ENCODE measurements at places on chromosomes 2 and 18.
A peak's percentile ranks its signal among the peaks of the same experiment; 100 is the strongest.

GRCh38 chr2:196592331-196592910 lies 47.1 kb upstream of the CCDC150 start:
- peak; percentile 87 for DNase-seq

DNA sequence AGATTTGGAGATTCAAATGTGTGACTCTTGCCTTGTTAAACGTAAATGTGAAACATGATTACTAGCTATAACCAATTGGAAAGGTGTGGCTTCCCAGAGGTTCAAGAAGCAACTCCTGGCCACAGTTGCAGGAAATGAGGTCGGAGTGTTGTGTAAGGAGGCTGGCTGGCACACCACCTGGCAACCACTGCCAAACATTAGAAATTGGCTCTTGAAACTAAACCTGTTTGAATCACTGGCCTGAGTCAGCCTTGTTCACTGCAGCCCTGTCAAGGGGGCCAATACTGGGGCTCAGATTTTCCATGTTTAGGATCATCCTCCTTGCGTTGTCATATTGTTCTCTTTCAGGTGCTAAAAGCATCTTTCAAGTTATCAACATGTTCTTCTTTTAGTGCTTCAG lies 206.3 kb downstream of the ARL6IP6 start:
- peak; percentile 10 for DNase-seq

DNA sequence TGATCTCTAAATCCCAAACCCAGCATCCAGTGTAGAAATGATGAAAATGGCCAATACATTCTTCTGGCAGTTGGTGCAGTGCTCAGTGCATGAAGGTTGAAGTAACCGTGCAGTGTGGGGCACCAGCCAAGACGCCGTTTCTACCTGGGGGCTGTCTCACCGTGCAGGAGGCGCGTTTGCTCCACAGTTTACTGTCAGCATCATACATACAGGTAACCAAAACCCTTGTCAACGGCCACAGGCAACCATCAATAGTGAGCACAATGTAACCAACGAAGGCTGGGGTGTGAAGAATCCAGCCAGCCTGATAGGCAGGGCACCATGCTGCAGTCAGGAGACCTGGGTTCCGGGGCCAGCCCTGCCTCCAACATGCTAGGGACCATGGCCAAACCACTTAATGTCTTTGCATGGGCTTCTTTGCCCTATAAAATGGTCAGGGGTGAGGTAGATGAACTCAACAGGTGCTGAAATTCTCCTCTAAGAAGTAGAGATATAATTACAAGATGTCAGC lies 127.5 kb upstream of the ID2 start:
- no peak for DNase-seq

- DNase-seq: no peak
Measured at GRCh38 chr2:142868229-142868762, 9.2 kb upstream of the KYNU start.

DNA sequence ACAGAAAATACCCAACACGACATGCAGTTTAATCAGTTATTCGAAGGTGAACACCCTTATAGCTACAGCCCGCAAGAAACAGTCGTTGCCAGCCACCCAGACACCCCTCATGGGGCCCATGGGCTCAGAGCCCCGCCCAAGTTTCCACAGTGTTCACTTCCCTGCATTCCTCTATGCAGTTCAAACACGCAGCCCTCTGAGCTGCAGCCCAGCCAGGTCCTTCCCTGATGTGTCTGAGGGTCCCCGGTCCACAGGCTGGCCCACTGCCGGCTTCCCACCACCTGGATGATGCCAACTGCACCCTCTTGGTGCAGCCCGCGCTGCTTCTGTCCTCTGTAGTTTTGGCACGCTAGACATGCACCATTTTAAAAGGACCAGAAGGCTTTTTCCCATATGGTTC lies 87.4 kb downstream of the ZNF516 start:
- DNase-seq: no peak

DNA sequence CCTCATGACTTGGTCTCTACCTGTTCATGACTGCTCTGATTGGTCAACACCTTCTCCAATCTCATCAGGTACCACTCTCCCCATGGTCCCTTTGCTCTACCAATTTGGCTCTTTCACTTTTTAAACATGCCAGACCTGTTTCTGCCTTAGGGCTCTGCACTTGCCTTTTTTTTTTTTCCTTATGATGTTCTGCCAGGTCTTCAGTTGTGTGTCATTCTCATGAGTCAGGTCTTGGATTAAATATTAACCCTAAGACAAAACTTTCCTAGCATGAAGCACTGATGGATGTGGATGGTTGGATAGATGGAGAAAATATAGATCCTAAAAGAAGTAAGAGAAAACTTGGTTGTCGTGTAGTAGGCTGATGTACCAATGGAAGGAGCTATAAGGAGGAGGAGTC lies 219.3 kb downstream of the TTC32 start:
- no peak for DNase-seq

DNA sequence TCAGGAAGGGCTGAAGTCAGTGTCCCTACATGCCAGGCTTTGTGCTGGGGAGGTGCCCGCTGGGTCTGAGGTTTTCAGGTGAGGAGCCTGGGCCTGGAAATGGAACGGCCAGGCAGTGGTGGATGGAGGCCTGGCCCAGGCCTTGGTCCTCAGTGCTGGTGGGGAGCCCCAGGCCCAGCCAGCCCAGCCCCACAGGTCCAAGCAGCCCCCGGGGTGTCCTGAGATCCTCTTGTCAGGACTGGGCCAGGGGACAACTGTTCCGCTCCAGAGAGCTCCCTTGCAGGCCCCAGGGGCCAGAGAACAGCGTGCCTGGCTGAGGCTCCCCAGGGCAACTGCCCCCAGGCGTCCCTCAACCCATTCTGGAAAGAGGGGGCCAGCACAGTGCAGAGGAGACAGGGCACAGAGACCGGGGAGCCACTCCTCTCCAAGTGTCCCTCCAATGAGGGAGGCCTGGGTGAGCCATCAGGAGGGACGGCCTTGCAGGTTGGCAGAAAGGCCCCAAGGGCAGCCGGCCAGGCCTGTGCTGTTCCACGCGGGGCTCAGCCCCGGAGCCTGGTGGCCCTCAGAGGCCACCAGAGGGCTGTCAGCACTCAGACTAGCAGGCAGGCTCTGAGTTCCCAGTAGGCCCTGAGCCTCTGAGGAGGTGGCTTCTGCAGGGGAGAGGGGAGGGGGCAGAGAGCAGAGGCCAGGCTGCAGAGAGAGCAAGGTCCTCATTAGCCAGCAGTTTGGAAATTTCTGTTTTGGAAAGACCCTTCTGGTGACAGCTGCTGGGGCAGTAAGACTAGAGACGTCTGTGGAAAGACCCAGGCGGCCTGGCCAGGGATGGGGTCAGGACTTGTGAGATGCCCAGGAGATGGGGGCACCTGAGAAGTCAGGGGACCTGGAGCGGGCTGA lies 29.4 kb upstream of the SNED1 start:
- DNase-seq: no peak

DNA sequence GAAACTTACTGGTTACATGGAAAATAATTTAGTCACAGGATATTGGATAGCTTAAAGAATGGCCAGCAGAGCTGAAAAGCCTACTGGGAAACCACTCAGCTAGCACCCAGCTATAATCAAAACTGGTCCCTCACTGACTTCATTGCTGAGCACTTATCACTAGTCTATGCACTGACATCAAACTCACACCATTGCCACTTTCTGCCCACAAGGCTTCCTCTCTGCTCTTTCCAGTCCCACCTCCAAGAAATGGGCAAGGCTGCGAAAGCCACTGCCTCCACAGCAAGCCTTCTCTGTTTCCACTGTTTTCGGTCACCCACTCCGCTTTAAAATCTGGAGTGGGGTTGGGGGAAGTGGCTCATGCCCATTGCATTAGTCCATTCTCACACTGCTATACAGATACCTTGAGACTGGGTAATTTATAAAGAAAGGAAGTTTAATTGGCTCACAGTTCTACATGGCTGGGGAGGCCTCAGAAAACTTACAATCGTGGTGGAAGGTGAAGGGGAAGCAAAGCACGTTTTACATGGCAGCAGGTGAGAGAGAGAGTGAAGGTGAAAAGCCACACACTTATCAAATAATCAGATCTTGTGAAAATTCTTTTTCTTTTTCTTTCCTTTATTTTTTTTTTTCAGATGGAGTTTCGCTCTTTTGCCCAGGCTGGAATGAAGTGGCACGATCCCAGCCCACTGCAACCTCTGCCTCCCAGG lies 77.0 kb upstream of the CERS6 start:
- no peak for DNase-seq

- no peak for DNase-seq
Measured at GRCh38 chr2:235234736-235235135, 259.1 kb upstream of the AGAP1 start.

DNA sequence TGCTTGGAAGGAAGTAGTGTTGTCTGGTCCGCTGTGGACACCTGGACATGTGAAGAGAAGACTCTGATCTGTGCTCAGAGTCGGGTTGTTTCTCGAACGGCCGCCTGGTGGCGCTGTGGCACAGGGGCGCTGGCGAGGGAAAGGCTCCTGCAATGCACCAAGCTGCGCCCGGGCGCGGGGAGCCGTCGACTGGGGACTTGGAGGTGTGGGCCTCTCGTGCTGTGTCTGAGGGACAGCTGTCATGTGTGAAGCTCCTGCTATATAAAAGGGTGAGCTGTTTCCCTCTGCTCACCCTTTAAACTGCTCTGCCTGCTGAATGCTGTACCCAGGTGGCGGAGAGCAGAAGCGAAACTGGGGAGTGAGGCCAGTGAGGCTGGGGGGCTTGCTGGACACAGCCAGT lies 44.0 kb downstream of the GNAL start:
- DNase-seq: peak; percentile 69

DNA sequence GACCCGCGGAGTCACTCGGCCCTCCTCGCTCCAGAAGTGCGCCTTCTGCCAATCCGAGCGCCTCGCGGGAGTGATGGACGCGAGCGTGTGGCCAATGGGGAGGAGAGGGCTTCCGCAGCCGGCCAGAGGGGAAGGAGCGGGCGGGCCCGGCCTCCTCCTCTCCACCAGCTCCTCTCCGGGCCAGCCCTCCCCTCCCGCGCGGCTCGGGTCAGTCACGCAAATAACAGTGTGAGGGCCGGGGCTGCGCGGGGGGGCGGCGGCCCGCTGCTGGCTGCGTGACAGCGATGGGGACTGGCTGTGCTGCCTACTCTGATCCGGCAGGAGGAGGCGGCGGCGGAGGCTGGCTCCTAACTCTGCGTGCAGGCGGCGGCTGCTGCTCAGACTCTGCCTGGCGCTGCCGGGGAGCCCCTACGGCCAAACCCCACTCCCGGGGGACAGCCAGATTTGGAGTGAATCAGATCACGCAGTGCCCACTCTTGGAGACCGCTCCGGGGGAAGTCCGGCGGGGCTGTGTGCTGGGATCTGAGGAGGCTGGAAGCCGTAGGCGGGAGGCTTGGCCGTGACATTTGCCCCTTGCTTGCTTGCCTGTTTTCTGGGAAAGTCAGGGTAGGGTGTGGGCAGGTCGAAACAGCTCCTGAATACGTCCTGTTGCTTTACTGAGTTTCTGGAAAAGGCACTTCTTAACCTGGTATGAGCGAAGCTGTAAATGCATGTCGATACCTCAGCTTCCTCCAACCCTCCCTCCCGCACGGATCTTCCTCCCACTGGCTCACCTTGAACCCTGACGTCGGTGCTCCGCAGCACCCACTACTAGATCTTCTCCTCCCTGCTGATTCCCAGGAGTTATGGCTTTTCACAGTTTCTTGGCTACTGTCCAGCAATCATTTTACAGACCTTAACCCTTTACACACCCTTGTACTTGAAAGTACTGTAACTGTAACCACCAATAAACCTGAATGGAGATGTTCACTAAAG lies 97.9 kb upstream of the SERTAD2 start:
- peak; percentile 61 for DNase-seq

GRCh38 chr18:32520771-32521170 lies 50.1 kb upstream of the GAREM1 start:
- DNase-seq: no peak

- no peak for DNase-seq
Measured at GRCh38 chr2:24315669-24316068, 44.7 kb downstream of the ITSN2 start.

DNA sequence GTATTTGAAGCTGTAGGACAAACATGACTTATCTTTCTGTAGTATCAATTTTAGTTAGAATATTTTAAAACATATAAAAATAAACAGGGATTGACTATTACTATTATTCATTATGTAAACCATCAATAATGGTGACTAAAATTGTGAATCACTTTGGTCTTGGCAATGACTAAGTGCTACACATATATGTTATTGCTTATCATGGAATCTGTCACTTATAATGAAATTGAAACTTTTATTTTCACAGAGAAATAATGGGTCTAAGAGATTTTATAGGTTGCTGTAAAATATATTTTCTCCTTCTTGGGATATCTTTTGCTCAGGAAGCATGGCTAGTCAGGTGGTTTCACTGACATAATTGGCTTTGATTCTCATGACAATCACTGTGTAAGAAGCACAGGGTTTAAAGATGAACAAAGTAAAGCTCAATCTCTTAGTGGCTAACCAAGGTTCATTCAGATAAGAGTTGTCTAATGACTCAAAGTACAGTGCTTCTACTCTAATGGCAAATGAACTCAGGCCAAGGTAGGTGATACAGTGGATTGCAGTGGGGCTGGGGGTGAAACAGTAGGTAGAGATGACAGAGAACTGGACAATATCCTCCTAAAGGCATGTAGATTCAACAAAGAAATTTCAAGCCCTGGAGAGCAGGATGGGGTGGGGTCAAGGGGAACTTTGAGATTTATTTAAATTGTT lies 98.6 kb upstream of the FANCL start:
- no peak for DNase-seq

DNA sequence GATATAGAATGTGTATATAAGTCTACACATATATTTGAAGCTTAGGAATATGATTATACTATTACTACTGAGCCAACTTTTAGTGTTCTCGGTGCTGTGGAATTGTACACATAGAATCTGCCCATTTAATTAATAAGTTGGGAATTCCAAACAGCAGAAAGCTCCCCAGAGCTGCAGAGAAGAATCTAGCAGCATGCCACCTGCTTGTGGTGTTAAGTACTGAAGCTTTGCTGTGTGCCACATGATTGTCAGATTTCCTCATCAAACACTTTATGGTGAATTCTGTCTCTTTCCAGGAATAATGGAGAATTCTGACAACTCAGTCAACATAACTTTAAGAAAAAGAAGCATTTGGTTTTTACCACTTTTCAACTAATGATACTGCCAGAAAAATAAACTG lies 117.8 kb downstream of the WDSUB1 start:
- no peak for DNase-seq

GRCh38 chr2:122323927-122324326 lies 568.5 kb downstream of the TSN start:
- DNase-seq: no peak

DNA sequence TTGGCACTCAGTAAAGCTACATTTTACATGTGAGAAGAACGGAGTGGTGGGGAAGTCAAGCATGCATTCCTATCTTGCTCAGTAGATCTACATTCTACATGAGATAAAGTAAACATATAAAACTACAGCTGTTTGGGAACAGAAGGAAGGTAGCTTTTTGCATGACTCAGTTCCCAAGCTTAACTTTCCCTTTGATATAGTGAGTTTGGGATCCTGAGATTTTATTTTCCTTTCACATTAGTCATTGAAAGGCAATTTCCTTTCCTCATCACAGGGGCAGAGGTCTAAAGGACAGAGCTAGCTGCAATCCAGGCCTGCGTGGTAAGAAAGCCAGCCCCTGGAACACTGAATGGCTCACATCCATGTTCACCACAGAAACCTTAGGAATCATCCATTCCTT lies 257.2 kb downstream of the SRBD1 start:
- no peak for DNase-seq

Data from NCI-H69 (cell line).